D721Med (cell line): ENCODE measurements at places on chromosomes 12 and 14.

- DNase-seq = no peak
Measured at GRCh38 chr12:80701388-80701787, 6.0 kb upstream of the MYF6 start.

- DNase-seq = no peak
Measured at GRCh38 chr14:50821510-50822464, 9.2 kb downstream of the NIN start.

- no peak for DNase-seq
Measured at GRCh38 chr12:29582146-29582545, 84.7 kb upstream of the OVCH1 start.

DNA sequence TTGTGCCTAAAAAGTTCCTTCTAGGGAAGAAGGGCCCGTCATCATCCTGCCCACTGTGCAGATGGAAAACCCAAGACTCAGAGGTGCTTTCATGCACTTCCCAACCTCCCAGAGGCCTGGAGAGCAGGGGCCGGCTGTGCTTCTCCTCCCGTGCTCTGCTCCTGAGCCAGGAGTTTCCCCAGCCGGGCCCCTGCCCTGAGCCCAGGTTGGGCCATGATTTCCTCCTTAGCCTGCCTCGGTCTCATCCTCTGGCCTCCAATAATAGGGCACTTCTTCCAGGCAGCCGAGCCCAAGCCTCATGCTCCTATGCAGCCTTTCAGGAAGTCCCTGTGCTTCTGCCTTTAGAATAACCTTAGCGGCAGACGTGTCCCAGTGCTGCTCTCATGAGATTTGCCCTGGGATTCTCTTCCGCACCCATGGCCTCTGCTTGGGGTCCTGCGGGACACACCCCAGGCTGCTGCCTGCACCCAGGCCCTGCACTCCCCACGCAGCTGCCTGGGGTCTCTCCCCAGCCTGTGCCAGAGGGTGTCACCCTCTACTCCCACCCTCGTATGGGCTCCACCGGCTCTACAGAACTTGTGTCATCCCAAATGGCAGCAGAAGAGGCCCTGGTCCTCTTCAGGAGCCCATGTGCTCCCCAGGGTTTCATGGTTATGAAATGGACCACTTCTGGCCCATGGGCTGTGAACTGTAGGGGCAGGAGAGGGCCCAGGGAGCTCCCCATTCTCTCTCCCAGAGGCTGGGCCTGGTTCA, 359.3 kb downstream of the ADGRD1 start:
- DNase-seq = no peak

- DNase-seq = no peak
Measured at GRCh38 chr14:24979725-24980239, 70.2 kb downstream of the STXBP6 start.

DNA sequence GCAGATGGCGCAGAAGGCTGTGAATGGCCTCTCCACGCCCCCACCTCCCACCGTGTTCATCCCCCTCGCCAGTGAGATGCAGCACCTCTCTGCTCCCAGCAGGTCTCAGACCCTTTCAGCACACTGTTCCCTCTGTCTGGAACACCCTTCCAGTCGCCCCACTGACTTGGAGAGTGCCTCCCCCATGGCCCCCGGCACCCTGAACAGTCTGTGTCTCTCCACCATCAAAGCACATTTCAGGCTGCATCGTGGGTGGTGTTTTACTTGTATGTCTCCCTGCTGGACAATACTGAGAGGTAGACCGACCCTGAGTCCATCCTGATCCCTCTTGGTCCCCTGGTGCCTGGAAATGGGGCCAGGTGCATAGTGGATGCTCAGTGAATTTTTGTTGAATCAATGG, 34.9 kb downstream of the CACNA2D4 start:
- DNase-seq = no peak

DNA sequence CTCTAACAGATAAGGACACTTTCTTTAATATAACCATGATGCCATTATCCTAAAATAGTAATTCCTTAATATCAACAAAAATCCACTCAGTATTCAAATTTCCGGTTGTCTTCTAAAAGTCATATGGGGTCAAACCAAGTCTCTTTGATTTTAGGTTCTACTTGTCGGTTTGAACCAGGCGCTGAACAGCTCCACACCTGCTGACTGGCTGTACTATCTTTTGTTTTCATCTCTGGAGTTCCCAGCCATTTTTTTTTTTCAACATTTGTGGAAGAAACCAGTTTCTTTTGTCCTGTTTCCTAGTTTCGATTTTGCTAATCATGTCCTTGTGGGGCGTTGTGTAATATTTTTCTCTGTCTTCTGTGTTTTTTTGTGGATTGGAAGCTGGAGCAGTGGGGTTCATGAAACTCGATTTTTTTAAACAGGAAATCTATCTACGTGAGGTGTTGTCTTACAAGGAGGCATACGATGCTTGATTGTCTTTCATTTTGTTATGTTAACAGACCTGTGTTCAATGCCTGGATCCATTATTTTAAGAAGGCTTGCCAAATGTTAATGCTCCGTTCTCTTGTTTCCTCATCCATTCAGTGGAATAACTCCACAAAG, 50.2 kb downstream of the FZD10 start:
- no peak for DNase-seq

DNA sequence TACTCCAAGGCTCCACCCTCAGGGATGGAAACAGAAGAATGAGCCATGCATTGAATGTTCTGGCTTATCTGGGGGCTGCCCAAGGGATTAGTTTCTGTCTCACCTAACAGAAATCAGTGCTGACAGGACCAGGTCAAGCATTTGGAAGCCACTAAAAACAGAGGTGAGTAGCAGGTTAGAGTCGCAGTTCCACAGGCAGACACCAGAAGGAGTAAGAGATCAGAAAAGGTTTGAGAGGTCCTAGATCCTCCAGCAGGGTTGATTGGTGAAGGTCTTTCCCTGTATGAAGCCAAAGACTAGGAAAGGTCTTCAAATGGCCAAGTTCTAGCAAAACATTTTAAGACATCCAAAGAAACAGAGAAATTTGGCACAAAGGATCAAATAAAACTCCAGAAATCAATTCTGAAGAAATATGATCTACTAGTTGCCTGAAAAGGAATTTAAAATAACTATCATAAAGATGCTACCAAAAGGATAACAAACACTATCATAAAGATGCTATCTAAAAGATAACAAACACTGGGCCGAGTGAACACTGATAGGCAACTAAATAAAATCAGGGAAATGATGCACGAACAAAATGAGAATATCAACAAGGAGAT, 19.5 kb upstream of the TTC9 start:
- no peak for DNase-seq

- no peak for DNase-seq
Measured at GRCh38 chr12:53688134-53688533, 12.3 kb upstream of the ATP5MC2 start.

DNA sequence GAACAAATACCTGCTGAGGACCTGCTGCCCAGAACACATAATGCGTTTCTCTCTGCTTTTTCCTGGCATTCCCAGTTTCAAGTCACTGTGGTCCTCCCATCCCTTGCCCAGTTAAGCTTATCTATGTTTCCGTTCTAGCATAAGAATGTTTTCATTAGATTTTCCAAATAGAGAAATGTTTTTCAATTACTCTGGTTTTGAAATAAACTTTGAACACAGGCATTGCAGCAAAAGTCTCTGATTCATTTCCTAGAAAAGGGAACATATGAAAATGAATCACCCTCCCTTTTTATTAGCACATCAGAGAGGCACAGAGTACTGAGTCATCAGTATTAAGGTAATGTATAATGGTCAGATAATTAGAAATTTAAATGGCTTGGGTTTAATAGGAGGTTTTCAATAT, 201.1 kb upstream of the TMEM260 start:
- no peak for DNase-seq

- no peak for DNase-seq
Measured at GRCh38 chr14:104357689-104358527, 219.5 kb downstream of the KIF26A start.

GRCh38 chr12:94304566-94305061, 155.1 kb downstream of the CEP83 start:
- DNase-seq = no peak

DNA sequence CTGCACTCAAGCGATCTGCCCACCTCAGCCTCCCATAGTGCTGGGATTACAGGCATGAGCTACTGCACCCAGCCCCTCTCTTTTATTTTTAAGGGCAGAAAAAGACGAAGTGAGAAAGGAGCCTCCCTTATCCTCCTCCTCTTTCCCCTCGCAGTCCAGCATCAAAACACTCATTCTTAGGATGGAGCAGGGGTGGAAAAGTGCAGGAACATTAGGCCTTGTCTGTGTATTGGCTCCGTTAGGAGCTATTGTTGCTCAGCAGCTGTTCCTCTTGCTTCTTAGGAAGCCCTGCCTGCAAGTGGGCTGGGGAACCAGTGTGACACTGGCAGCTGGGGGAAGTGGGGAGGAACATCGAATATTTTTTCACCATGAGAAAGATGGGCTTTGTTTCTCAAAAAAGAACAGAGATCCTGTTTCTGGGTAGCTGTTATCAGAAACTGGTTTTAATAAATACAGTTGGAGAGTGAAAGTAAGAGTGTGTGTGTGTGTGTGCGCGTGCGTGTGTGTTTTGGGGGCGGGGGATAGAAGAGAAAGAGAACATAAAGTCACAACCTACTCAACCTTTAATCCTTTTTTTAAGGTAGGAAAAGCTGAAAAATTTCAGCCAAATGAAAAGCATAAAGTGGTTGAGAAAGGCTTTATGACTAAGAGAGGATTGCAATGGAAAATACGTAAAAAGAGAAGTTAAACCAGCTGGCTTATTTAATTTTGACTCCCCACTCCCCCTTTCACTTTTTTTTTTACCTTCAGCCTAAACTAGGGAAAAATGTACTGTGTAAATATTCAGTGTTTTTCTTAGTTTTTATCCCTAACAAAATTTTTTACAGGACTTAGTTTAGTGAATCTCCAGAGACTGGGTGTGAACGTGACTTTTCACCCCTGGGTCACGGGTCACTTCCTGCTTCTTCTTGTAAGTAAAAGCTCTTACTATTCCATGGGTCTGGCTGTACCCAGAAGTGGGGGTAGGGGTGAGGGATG, 197.2 kb upstream of the PLEKHG7 start:
- no peak for DNase-seq

DNA sequence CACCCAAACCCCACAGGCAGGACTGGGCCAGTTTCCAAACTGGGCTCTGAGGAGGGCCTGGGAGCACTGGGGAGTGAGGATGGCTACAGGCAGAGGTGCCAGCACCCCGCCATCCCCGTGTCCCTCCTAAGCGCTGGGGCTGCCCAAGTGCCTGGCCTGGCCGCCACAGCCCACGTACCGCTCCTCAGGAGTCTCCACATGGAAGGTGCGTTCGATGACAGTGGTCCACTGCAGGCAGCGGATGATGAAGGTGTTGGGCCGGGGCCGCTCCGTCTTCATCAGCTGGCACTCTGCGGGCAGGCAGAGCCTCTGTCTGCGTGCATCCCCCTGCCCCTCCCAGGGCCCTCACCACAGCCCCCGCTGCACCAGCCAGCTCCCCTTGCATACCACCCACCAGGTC, 19.1 kb downstream of the AKT1 start:
- no peak for DNase-seq

DNA sequence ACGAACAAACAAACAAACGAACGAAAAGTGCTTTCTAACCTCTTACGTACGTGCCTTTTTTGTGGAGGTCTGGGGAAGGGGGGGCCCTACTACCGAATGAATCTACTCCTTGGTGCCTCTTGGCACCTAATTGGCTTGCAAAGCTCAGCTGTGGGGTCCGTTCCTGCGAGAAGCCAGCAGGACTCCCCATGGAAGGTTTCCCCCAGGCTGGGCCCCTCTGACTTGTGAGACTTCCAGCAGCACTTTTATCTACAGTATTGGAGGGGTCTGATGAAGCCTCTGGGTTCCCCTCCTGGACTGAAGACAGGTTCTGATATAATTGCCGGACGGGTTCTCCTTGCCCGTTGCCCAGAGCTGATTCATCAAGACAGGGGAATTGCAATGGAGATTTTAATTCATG, 1.2 kb upstream of the TMEM106C start:
- no peak for DNase-seq

GRCh38 chr12:131923260-131923659, 5.8 kb upstream of the PUS1 start:
- no peak for DNase-seq
